ENCODE measurements at places on chromosomes 13 and 19. TPM values are rescaled to one million over a fixed set of nuclear protein-coding genes. Genes with fewer than 3 reads are reported as not detected.

DNA sequence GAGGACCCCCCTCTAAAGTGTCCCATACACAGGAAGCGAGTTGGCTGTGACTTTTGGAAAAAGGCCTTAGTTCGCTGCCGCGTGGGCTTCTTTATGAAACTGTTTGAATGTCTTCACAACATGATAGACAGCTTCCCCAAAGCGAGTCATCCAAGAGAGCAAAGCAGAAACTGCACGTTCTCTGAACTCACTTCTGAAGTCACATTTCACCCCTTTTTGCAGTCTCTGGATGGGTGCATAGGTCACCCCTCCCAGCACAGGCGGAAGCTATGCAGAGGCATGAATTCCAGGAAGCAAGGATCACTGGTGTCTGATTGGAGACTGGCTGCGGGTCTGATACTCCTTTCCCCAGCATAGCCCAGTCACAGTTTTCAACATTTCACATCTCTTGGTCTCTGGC is 10.6 kb downstream of the GPI start:
- no peak overlapping the region for H3K27ac ChIP-seq
- H3K36me3 ChIP-seq: peaks cover 50% of the 10 kb centered on the region
- no peaks in the 10 kb centered on the region for H3K4me1 ChIP-seq
- no peak overlapping the region for H3K4me3 ChIP-seq
- H3K27me3 ChIP-seq: no peaks in the 10 kb centered on the region

GRCh38 chr13:37263871-37264270 is 158.4 kb upstream of the CSNK1A1L start:
- H3K36me3 ChIP-seq: no peaks in the 10 kb centered on the region
- H3K4me1 ChIP-seq: no peaks in the 10 kb centered on the region

GRCh38 chr13:26822146-26822545 is 61.6 kb upstream of the GPR12 start:
- H3K4me3 ChIP-seq: no peak overlapping the region
- no peaks in the 10 kb centered on the region for H3K36me3 ChIP-seq
- H3K27me3 ChIP-seq: peaks cover 6% of the 10 kb centered on the region
- no peaks in the 10 kb centered on the region for H3K4me1 ChIP-seq
- H3K27ac ChIP-seq: no peak overlapping the region

Gene URAD
- not detected for total RNA-seq

Gene GIPC3
- total RNA-seq: 1.7 TPM

Gene KIRREL2
- 3.3 TPM for total RNA-seq
